Thoracic aorta (tissue), 2 donors: ENCODE measurements at places on chromosomes 11 and 22.

DNA sequence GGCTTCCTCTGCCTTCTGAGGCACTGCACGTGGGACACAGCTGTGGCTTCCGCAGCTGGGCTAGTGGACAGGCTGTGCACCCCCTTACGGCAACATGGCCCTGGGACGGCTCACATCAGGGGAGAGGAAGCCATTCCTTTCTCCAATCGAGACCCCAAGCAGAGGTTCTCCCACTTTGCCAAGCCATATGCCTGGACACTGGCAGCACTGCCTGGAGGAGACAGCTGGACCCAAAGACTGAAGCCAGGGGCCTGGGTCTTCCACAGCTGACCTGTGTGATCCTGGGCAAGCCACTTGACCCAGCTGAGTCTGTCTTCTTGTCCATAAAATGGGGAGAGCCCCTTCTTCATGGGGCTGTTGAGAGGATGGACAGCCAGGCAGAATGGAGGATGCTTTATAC lies 65.4 kb downstream of the SHISAL1 start:
- DNase-seq = no peak

GRCh38 chr11:1295591-1295990 lies 13.8 kb downstream of the TOLLIP start:
- DNase-seq = no peak

DNA sequence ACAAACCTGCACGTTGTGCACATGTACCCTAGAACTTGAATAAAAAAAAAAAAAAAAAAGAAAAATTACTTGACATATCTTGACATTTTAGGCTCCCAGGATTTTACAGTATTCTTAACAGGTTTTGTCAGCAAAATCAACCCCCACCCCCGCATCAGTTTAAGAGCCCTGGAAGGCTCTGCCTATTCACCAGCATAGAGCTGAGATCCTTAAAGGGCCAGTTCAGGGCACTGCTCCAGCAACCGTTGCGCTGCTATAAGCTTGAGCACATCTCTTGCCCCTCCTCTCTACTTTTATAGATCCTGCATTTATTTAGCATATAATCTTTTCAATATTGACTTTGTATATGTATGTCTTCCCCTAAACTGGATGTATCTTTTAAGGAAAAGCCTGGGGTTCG lies 697 bp upstream of the PAFAH1B2 start:
- no peak for DNase-seq

DNA sequence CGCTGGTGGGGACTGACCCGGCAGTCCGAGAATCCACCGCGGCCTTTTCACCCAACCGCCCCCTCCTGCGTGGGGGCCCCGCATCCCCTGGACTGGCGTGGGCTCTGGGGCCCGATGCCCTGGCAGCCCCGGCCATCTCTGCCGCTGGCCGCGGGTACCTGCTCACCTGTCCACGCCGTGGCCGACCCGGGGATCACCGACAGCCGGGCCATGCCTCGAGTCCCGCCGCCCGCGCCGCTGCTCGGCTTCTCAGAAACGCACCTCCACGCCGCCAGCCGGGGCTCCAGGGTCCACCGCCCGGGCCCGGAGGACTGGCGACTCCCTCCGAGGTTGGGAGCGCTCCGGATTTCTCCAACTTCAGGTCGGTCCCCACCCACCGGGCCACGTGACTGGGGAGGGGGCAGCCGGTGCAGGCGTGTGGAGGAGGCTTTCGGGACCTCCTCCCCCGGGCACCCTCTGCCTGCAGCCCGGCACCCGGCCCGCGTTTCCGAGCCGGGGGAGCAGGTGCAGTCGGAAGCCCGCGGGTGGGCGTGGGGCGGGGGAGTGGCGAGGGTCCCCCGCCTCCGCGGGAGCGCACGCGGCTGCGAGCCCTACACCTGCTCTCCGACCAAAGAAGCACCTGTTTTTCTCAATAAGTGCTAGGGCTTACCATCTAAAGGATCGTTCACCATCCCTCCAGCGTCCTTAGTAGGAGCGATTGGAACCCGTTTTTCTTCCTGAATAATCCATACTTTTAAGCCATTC lies 554 bp upstream of the NRIP3 start:
- DNase-seq = no peak

DNA sequence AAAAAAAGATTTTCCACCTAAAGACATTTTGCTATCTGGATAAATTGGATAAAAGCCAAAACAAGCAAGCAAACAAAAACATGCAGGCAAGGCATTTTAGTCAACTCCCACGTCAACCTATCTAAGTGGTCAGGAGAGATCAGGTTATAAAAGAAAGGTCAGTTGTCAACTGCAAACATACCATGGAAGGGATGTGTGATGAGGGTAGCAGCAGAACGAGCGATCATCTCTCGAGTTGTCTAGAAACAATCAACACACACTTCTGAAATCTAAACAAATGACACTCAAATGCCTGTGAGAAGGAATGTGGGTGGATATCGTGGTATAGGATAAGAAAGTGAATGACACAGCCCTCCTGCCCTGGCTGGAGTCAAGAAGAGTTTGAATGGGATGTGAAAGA lies 10.9 kb downstream of the MTCH2 start:
- no peak for DNase-seq

DNA sequence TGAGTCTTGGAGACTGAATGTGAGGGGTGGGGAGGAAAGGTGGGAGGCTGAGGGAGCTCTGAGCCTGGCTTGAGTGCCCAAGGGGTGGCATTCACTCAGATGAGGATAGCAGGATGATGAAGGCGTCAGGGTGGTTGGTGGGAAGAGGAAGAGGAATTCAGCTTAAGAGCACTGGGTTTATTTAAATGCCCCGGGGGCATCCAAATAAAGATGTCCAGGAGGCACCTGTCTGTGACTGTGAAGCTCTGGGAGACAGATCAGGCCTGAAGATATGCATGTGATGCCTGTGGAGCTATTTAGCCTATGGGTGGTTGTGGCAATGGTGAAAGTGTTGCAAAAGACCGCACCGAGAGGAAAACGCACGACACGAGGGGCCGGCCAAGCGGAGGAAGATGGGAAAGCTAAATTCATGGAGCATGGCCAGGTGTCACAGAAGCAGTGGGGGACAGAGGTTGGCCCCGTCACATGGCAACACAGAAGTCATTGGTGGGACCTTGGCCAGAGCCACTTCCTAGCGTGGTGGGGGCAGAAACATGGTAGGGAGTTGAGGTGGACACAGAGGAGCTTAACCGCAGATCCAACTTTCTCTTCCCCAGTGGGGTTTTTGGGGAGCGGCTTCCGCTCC lies 15.5 kb downstream of the SLC37A2 start:
- DNase-seq = no peak

GRCh38 chr11:59845399-59845798 lies at the start of gene CBLIF:
TSS of gene CBLIF (minus strand) at chr11:59845499. CDS start at chr11:59845453, 46 bp downstream.
- DNase-seq = no peak

DNA sequence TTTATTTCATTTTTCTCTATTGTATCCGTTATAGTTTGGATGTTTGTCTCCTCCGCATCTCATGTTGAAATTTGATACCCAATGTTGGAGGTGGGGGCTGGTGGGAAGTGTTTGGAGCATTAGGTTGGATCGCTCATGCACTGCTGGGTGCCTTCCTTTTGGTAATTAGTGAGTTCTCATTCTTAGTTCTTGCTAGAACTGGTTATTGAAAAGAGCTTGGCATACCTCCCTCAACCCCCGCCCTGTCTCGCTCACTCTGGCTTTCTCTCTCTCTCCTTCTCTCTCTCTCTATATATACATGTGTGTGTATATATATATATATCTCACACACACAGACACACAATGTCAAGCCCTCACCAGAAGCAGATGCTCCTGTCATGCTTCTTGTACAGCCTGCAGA lies 978.7 kb downstream of the DLG2 start:
- no peak for DNase-seq

GRCh38 chr11:73404048-73404447 lies 27.8 kb downstream of the RELT start:
- DNase-seq = no peak

DNA sequence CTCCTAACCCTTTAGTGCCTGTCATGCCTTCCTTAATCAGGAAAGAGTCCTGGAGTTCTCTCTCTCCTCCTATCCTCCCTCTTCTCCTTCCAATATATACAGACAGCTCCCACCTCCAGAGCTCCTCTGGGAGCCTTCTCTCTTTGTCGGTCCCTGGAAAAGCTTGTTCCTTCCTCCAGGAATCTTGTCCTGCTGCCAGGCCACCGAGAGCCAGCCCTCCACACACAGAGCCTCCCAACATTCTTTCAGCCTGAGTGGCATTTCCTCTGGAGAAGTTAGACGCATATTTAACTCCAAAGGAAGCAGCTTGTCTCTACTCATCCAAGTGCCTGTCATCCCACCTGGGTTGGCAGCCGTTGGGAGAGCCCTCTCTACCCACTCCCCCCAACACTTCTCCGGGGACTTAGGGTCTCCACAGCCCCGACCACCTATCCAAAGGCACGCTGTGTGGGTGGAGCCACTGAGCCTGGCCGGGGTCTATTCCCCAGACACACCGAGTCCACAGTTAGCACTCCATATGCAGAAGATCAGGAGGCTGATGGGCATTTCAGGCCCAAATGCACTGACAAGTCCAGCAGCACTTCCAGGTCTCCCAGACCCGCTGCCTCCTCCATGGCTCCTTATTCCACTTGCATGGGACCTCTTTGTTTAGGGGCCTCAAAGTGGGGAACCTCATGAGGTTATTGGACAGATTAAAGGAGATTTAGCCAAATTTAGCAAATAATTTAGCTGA lies 31.1 kb downstream of the DKK3 start:
- peak; percentile 45 for DNase-seq

DNA sequence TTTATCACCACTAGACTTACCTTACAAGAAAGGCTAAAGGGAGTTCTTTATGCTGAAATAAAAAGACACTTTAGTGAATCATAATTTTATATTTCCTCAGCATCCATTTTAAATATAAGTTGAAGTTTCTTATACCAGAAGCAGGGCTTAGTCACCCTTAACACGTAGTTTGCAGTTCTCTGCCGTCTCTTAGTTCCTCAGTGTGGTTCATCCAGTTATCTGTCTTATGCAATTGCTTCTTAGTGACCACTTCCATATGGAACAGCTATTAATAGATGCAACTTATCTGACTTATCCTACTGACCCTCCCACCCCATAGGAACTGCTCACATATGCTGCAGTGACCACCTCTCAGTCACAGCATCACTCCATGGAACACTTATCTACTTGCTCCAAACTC lies 11.7 kb upstream of the SLC36A4 start:
- DNase-seq = no peak

DNA sequence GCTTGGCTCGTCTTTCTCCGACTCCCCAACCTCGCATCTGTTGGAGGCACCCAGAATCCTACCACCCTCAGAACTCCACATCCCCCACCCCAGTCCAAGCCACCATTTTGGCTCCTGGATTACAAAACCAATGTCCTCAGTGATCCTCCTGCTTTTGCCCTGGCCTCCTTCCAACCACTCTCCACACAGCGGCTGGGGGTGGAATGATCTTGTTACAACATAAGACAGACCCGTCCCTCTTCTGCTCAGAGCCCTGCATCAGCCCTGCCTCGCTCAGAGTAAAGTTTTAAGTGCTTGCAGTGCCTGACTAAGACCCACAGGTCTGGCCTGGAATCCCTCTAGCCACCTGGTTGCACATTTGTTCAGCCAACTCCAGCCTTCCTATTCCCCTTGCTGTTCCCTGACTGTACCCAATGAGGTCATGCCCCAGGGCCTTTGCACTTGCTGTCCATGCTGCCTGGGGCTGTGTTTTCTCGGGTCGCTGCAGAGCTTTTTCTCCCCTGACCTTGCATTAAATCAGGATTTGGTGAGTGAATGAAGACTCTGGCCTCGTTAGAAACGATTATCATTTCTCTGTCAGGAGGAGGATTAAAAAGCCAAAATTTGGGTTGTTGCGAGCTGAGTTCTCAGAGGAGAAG lies 67.3 kb downstream of the IGF2 start:
- DNase-seq = no peak

GRCh38 chr11:90635151-90635550 lies 412.3 kb upstream of the CHORDC1 start:
- DNase-seq = no peak

- no peak for DNase-seq
These were observed 816 bp upstream of the PHRF1 start for GRCh38 chr11:575313-575995.

DNA sequence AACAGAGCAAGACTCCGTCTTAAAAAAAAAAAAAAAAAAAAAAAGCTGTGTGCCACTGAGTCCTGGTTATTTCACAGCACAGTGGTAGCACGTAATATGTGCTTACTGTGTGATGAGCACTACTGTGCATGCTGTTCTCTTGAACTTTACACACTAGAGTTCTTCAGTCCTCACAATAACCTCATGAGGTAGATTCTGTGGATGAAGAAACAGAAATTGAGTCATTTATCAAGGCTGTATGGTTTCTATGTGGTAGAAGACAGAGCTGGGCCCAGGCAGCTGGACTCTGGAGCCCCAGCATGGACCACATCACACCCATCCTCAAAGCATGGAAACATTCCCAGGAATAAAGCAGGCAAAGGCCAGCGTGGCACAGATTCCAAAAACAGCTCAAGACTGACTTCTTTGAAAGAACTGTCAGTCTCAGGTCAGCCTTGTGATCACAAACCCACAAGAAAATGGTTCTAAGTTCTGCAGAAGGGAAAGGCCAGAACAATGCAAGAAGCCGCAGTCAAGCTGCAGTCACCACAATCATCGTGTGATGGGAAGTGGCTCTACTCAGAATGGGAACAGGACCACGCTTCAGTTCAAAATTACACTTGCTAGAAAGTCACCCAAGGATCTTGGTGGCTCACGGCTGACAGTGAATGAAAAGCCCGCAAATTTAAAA lies 49.5 kb downstream of the MICAL3 start:
- no peak for DNase-seq

DNA sequence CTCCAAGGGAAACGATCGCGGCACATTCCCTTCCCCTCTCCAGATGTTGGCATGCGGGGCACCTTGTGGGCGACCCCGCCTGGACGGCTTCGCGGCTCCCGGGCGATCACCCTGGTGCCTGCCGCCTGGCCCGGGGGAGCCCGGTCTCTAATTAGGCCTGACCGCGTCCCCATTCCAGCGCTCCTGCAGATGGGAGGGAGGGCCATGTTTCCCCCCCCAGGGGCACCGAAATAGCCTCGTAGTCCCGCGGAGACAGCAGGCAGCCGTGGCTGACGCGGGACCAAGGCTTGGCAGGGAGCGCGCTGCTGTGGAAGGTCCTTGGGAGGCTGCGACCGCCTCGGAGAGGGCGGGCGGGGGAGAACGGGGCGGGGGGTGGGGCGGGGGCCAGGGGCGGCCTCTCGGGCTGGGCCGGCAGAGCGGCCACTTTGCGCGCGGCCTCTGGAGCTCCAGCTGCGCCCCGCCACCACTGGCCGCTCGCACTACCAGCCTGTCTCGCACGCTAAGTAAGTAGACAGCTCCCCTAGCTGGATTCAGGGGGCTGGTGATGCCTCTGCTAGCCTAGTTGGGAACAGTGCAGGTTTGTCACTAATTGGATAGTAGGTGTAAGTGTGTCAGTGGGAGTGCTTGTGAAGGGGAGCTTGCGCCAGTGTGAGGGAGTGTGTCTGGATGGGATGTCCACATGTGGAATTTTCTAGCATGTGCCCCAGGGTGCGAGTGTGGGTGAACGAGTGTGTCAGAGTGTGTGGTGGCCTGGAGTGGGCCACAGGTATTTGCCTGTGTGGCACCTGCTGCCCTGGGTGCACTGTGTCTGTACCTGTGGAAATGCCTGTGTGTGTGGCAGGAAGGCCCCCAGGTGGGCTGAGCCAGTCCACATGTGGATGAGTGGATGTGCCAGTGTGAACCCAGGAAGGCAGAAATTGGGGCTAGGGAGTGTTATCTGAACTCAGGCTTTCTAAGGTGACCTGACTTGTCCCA lies at the start of gene INSC:
Gene INSC, plus strand, starts transcription at position 423 of the 975 bp plus-strand sequence. CDS start 34,252 bp downstream, outside the sequence.
- DNase-seq = no peak
